ENCODE measurements at places on chromosomes 11 and 22. TPM values are rescaled to one million over a fixed set of nuclear protein-coding genes. Genes with fewer than 3 reads are reported as not detected.
A peak's percentile ranks its signal among the peaks of the same experiment; 100 is the strongest.

GRCh38 chr22:21101877-21102638 lies 56.3 kb downstream of the LRRC74B start:
- DNase-seq: no peak

DNA sequence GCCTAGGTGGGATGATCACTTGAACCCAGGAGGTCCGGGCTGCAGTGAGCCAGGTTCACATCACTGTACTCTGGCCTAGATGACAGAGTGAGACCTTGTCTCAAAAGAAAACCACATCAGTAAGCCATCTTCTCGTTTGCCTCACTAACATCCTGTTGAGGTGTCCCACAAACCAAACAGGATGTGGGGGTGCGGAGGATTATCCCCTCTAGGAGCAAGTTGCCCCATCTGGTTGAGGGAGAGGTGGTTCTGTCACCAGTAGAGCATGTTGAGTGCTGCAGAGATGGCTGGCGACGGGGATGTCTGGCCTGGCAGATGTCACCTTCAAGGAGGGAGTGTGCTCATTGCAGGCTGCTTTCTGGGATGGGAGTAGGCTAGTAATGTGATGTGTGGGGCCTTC lies 72.4 kb downstream of the ZNRF3 start:
- peak; percentile 38 for DNase-seq

Gene APOBEC3G
- 121 TPM for polyA plus RNA-seq

Gene MYRF
- 0.20 TPM for polyA plus RNA-seq

- DNase-seq: no peak
These were observed 26.8 kb upstream of the CELSR1 start for GRCh38 chr22:46564084-46564714.

DNA sequence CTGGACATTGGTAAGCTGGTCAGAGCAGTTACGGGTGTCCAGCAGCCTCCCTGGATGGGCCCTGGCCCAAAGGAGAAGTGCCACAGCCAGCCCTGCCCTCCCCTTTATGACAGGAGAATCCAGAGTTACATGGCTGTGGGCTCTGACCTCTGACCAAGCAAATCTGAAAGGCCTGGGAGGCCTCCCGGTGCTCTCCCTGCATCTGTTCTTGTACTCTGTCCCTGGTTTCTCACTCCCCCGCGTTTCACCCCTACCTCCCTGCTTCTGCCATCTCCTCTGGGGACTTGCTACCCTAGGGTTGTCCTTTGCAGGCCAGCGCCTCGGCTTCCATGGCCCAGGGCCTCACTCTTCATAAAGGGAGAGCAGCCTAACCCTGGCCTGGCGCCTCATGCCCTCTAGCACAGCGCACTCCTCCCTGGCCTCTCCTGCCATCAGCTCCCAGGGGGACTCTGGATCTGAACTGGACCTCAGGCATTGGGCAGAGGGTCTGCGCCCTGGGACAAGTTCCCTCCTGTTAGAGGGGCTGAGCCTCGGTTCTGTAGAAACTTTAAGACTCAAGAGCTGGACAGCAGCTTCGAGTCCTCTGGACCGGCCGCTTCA lies 10.7 kb downstream of the PICK1 start:
- DNase-seq: no peak

Gene RFPL3
- polyA plus RNA-seq: not detected

GRCh38 chr11:16997624-16998023 lies 16.6 kb downstream of the PLEKHA7 start:
- no peak for DNase-seq

- no peak for DNase-seq
These were observed 81.9 kb downstream of the MN1 start for GRCh38 chr22:27719535-27720227.

DNA sequence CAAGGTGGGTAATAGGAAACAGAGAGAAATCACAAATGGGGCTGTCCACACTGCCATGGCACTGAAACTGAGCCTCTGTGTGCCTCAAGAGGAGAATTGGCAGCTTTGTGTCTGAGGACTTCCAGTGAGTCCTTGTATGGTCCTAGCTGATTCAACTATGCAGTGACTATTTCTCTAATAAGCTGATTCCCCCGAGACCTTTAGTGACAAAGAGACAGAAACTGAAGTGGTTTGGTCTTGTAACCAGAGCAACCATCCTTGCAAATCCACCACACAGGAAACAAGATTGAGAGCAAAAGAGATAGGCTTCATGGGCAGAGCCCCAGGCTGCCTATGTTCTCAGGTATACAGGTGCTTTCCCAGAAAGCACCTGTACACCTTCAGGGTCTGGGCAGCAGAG lies 1038.5 kb downstream of the NTM start:
- no peak for DNase-seq

Gene SLC17A6
- not detected for polyA plus RNA-seq

GRCh38 chr22:43388420-43388851 lies 23.4 kb upstream of the MPPED1 start:
- peak; percentile 58 for DNase-seq

Gene CWF19L2
- polyA plus RNA-seq: 12.3 TPM

GRCh38 chr22:39408173-39408572 lies 8.6 kb downstream of the TAB1 start:
- DNase-seq: no peak

GRCh38 chr22:37111156-37111717 lies 1.7 kb upstream of the TMPRSS6 start:
- no peak for DNase-seq

Gene ASCL2
- polyA plus RNA-seq: 0.53 TPM

Gene KCNQ1
- polyA plus RNA-seq: 9.3 TPM

DNA sequence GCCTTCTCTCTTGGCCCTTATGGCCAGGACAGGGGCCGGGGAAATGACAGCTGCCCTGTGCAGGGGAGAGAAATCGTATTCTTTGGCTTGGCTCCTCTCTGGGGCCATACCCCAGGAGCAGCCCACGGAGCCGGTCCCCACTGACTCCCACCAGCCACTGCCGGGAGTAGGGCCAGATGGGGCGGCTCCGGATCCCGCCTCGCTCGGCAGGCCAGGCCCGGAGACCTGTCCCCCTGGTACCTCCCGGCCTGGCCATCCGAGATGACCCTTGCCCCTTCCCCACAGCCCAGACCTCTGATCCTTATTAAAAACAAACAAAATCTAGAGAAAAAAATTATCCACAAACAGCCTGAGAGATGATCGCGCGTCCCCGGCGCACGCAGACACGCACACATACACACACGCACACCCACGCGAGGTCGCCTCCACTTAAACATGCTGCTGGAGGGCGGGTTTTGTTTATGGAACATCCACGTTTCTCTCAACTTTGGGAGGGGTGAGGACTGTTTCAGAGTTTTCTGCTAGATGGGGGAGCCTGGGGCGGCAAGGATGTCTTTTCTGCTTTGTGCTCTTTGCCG lies 59.1 kb downstream of the IGLL1 start:
- no peak for DNase-seq

DNA sequence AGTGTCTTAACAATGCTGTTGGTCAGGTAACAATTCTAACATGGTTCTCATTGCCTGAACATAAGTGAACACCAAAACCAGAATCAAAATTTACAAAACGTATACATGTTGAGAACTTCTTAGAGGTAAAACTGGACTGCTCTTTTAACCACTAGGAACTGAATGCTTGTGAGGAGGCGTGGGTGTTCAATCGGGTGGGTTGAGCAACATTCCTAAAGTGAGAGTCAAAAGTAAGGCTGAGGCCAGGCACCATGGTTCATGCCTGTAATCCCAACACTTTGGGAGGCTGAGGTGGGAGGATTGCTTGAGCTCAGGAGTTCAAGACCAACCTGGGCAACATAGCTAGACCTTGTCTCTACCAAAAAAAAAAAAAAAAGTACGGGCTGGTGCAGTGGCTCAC lies 11.5 kb downstream of the PPME1 start:
- DNase-seq: no peak

Gene C11orf86
- not detected for polyA plus RNA-seq

Gene ASRGL1
- polyA plus RNA-seq: 0.57 TPM

Gene MS4A3
- polyA plus RNA-seq: not detected

Gene C1QTNF4
- polyA plus RNA-seq: not detected

Gene OR4A16
- not detected for polyA plus RNA-seq

DNA sequence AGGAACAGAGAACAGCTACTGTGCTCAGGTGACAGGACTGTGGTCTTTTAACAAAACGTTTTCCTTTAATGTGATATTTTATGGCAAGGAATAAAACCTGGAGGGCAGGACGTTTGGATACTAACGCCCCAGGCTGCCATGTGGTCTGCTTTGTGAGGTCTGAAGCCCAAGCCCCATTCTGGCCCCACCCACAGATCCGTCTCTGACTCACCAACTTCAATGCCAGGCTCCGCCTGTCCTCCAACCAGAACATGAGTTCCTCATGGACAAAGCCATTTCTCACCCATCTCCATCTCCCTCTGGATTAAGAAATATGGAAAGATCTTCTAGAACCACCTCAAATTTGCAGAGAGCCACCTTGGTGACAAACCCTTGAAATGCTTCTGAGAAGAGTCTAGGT lies 148.8 kb downstream of the CRYBB2 start:
- DNase-seq: no peak

Gene CXCR5
- 101 TPM for polyA plus RNA-seq

Gene YWHAH
- polyA plus RNA-seq: 49.4 TPM

DNA sequence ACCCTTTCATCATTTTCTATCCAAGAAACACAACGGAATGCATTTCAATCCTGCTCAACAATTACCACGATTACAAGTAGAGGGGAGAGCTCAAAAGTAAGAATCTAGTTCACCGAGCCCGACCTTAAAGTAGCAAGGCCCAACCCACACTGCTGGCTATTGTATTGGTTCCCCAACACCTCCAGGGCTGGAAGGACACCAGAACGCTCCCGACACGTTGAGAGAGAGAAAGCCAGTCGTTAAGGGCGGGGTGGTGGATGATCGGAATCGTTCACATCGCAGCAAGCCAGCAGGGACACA lies 690 bp downstream of the CKAP5 start:
- no peak for DNase-seq

DNA sequence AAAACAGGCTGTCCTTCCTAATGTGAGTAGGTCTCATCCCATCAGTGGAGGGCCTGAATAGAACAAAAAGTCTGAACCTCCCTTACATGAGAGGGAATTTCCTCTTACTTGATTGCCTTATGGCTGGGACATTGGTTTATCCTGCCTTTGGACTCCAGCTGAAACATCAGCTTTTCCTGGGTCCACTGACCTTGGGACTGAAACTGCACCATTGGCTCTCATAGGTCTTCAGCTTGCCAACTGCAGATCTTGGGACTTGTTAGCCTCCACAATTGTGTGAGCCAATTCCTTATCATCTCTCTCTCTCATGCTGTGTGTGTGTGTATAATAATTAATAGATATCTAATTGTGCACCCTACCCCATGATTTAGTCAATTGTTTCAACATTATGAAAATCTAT lies 375.3 kb upstream of the DDI1 start:
- no peak for DNase-seq

DNA sequence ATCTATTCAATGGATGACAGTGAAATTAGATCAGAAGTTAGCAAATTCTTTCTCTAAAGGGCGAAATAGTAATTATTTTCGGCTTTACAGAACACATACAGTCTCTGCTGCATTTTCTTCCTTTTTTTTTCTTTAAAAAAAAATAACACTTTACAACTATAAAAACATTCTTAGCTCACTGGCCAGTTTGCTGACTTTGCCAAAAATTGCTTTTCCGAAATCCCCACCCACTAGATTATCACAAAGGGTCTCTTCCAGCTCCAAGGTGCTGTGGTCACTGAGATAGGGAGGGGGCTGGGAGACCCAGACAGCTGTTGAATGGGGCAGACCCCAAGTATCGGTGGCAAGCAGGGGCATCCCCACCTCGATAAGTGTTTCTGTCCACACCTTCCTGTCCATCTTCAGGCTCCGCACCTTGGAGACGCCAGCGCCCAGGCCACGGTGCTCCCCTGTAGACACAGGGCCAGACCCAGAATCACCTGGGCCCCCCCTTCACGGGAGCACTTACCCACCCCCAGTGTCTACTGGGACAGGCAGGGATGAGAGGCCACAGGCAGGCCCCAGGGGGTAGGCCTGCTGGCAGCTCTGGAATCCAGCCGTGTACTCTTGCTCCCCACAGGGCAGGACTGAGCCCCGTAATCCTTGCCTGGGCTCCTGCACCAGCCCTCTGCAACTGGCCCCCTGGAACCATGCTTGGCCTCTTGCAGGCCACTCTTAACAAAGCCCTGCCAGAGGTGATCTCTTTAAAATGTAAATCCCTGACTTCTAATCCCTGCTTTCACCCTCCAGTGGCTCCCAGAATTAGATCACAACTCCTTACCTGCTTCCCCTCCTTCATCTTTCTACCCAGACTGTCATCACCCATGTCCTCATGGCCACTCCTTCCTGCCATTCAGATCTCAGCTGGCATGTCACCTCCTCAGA lies 31.5 kb upstream of the PDE2A start:
- no peak for DNase-seq

Gene VSIG10L2
- not detected for polyA plus RNA-seq

Gene ACRV1
- not detected for polyA plus RNA-seq

GRCh38 chr11:76209973-76210930 lies 4.0 kb upstream of the WNT11 start:
- DNase-seq: peak; percentile 19

DNA sequence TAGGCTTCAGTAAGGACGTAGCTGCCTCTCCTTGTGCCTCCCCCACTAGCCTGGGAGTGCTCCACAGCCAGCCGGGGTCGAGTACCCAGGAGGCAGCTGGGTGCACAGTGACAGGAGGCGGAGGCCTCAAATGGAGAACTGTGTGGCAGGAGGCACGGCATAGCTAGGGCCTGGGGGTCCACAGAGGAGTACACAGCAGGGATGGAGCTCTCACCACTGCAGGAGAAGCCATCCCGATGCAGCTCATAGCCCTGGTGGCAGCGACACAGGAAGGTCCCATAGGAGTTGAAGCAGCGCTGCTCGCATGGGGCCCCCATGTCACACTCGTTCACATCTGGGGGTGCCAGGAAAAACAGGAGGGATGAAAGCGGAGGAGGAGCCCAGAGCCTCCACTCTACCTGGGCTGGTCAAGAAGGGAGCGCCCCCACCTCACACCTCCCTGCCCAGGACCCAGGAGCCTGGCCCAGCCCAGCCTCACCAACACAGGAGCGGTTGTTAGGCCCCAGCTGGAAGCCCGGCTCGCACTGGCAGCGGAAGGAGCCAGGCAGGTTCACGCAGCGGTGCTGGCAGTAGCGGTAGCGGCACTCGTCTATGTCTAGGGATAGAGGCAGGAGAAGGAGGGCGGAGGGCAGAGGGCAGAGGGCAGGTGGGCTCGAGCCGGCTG lies 2.8 kb downstream of the EFEMP2 start:
- no peak for DNase-seq

Gene FBXO3
- polyA plus RNA-seq: 32.7 TPM

DNA sequence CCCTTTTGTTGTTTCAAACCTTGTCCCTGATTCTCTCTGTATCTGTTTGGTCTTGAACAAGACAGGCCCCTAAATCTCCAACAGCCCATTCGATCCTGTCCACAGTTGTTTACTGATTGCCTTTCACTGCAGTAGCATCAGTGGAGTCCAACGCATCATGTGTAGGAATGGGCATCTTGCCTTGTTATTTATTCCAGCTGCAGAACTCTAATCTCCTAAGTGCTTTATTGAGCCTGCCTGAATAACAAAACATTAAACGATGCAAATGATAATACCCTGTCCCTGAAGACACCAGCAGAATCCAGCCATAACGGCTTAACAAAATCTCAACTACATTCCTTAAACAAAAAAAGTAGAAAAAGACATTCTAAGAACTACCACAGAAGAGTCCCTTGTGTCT lies 50.1 kb downstream of the SLC35F2 start:
- DNase-seq: no peak

Measured in naive B cell (primary cell).